ENCODE measurements at places on chromosomes 16 and 17.
A peak's percentile ranks its signal among the peaks of the same experiment; 100 is the strongest.

- no peak for DNase-seq
These were observed 171.1 kb upstream of the TOX3 start for GRCh38 chr16:52718046-52718445.

- no peak for DNase-seq
These were observed 146.3 kb upstream of the PIRT start for GRCh38 chr17:10984220-10984619.

DNA sequence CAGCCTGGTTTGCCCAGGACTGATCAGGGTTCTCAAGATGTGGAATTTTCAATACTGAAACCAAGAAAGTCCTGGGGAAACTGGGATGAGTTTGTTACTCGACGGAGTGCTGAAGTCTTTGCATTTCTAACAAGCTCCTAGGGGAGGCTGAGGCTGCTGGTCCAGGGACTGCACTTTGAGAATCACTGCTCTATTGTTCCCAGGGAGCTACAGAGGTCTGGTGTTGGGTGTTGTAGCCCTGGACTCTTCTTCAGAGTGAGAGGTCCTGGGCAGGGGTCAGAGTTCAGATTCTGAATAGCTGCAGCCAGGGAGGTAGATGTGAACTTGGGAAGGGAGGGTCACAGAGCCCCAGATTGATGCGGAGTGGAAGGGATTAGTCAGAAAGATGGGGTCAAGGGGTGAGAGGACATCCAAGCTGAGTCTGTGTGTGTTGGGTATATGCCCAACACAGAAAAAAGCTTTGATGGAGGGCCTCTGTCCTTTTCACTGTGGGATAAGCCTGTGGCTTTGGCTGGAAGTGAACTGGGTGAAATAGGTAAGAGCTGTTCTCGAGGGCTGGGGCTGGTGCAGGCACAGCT is 14.1 kb downstream of the TMEM238L start:
- DNase-seq = no peak

DNA sequence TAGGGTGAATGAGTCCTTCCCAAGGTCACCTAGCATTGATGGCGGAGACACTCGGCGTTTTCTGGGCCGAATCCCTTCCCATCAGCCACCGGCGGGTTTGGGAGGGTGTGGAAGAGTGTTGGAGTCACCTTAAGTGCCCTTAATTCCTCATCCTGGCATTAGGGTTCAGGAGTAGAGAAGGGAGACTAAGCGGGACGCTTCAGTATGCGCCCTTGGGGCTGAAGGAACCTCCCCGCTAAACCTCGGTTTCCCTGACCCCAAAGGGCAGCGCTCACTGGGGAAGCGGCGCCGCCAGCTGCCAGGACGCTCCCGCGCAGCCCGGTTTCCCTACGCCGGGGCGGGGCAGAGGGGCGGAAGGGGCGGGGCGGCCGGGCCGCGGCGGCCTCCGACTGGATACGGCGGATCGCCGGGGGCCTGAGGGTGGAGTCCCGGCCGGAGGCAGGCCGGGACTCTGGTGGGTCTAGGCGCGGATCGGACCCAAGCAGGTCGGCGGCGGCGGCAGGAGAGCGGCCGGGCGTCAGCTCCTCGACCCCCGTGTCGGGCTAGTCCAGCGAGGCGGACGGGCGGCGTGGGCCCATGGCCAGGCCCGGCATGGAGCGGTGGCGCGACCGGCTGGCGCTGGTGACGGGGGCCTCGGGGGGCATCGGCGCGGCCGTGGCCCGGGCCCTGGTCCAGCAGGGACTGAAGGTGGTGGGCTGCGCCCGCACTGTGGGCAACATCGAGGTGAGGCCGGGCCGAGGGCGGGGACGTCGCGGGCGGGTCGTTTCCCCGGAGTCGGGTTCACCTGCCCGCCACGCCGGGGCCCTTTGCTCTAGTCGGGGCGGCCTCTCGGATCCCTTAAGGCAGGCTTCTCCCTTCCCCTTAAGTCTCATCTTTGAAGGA is at the start of gene DHRS11:
Gene DHRS11 (plus strand): TSS at position 446 of the 882 bp plus-strand sequence. CDS start 131 bp downstream, at position 577.
- peak; percentile 80 for DNase-seq

- no peak for DNase-seq
These were observed 7.2 kb downstream of the ZKSCAN2 start for GRCh38 chr16:25250467-25250866.
